ENCODE measurements at places on chromosomes 16 and 17. TPM values are rescaled to one million over a fixed set of nuclear protein-coding genes. Genes with fewer than 3 reads are reported as not detected.

- DNase-seq: no peak
Observed at GRCh38 chr17:16676676-16677268, 13.3 kb upstream of the CCDC144A start.

GRCh38 chr16:64590513-64590912 is 531.4 kb downstream of the CDH11 start:
- no peak for DNase-seq

DNA sequence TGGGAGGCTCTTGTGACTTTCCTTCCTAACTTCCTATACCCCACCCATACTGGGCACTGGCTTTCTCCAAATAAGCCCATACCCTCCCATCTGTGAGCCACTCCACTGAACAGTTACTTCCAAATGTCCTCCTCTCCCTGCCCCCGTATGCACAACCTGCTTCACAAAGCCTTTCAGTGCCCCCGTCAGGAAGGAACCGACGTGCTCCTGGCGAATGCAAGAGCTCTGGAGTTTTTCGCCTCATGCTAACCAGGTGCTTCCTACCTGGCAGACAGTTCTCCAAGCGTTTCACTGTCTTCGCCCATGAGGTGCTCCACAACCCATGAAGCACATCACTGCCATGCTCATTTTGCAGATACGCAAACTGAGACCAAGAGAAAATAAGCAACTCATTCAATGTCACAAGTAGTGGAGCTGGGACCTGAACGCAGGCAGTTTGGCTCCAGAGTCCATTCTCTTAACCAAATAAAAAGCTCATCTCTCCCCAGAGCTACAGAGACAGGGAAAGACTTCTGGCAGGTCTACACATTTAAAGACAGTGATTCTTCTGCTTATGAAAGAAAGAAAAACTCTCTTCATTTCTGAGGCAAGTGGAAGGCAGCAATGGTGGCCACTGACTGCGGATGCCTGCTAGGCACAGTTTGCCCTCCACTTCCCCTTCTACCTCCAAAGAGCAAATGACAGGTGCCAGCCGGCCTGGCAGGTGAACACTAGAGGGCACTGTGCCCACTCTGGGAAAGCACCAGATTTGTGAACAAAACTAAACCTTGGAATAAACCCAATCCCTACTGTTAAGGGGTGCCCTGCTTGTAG is 23.8 kb downstream of the SPHK1 start:
- peak; percentile 88 for DNase-seq

The OSGIN1 gene
- 0.76 TPM for polyA plus RNA-seq

GRCh38 chr16:67874372-67874771 is 1.5 kb downstream of the EDC4 start:
- no peak for DNase-seq

DNA sequence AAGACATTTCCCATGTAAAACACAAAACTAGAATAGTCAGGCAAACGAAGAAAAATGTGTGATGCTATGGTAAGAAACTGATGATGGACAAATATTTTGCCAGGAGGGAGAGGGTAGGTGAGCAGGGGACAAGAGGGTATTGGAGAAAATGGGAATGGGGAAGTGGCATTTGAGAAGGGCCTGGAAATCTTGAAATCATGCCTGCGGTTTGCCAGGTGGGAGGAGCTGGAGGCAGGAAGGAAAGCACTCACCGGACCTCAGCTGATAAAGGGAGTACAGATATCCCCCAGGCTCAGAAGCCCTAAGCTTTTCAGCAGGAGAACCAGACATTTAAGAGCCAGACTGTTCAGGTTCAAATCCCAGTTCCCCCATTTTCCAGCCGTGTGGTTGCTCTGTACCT is 103.6 kb downstream of the GSG1L start:
- no peak for DNase-seq

DNA sequence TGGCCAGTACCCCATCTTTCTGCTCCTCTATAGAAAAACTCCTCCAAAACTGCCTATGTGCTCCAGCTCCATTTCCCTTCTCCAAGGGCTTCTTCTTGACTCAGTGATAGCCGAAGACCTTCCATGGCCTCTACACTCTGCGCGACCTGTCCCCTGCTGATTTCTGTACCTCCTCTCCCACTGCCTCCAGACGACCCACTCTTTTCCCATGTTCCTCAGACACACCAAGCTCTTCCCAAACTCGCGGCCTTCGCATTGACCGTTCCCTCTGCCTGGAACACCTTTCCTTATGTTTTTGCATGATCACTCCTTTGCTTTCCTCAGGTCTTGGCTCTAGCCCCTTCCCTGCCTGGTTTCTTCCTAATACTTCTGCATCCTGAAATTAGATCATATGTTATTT is 255.6 kb upstream of the SDK2 start:
- DNase-seq: peak; percentile 22

DNA sequence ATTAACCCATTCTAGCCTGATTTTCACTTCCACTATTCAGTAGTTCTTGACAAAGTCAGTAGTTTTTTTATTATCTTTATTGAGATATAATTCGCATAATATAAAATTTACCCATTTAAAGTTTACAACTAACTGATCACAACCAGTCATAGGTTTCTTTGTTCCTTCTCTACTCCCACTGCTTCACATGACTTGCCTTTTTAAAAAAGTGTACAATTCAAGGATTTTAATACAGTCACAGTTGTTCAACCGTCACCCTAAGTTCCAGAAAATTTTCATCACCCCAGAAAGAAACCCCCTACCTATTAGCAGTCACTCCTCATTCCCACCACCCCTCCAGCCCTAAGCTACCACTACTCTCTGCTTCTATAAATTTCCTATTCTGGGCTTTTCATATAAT is 162.5 kb downstream of the TRIM37 start:
- no peak for DNase-seq

The ACSM3 gene
- polyA plus RNA-seq: 4.9 TPM

All from H1 (cell line).